ENCODE measurements at places on chromosomes 4 and X.

DNA sequence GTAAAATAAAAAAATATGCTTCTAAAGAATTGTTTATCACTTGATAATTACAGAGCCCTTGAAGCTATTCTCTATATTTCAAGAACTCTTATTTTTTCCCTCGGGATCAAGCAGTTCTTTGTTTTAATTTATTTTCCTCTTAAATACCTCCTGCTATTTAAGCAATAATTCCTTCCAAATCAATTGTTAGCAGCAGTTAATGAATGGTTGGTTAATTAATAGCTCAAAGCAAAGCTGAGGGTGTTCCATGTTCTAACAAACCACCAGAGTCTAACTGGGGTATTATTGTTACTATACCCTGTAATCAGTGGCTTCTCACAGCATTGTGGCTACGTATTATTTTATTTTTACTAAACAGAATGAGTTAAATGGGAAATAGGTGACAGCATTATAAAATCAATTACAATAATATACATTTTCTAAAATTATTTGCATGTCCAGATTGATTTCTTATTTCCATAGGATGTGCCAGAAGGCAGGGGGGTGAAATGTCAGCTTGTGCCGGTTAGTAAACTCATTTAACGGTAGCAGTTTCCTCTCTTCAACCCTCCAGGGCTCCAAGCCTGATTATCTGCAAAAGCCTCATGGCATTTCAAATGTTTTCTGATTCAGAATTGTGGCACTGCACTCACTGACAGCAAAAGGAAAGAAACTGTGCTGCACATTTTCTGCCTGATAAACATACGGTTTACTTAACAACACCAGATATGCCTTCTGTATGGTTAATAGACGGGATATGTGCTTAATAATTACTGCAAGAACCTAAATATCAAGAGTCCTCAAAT, 286.9 kb upstream of the EMCN start:
- DNase-seq, result no peak

DNA sequence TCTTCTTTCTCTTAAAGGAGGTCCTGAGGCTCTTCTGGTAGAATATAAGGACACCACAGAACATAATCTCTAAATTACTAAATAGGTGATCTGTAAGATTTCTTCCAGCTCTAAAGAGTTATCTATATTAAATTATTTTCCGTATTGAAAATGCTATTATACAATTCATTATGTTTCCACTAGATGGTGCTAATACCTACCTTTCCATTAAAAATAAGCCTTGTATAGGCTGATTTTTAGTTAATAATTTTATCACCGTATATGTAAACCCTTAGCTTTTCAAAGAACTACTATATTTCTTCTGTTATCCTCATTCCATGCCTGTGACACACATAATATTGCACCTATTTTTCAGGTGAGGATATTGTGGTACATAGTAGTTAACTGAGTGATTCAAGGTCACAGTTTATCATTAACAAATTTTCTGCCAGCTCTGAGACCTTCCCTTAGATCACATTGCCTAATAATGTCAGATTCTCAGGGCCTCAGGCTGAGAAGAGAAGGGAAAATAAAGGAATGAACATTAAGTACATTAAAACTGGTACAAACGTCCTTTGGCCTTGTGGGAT, 138.8 kb downstream of the TEX11 start:
- no peak for DNase-seq

GRCh38 chrX:70039758-70040157, 10.0 kb downstream of the AWAT2 start:
- no peak for DNase-seq

GRCh38 chr4:23582671-23583070, 307.2 kb downstream of the PPARGC1A start:
- DNase-seq, result no peak

DNA sequence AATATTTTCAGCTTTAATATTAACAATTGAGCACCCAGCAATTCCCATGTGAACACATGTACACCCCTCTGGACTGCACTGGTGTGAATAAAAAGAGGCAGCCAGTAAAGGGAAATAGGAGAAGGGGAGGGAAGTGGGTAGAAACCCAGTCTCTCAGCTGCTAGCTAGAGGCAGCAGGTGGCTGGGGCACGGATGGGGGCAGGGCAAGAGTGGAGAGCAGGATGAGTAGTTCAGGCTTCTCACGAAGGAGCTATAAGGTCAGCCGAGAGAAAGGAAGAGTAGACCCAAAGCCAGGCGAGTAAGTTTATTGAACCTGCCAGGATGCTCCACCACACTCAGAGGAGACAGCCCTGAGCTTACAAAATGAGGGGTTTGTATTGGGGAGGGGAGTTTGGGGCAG, 184.8 kb upstream of the MTMR8 start:
- DNase-seq, result no peak

- no peak for DNase-seq
These were observed 37.0 kb downstream of the IL21 start for GRCh38 chr4:122583906-122584305.

GRCh38 chr4:26238426-26238777, 82.4 kb upstream of the RBPJ start:
- no peak for DNase-seq

DNA sequence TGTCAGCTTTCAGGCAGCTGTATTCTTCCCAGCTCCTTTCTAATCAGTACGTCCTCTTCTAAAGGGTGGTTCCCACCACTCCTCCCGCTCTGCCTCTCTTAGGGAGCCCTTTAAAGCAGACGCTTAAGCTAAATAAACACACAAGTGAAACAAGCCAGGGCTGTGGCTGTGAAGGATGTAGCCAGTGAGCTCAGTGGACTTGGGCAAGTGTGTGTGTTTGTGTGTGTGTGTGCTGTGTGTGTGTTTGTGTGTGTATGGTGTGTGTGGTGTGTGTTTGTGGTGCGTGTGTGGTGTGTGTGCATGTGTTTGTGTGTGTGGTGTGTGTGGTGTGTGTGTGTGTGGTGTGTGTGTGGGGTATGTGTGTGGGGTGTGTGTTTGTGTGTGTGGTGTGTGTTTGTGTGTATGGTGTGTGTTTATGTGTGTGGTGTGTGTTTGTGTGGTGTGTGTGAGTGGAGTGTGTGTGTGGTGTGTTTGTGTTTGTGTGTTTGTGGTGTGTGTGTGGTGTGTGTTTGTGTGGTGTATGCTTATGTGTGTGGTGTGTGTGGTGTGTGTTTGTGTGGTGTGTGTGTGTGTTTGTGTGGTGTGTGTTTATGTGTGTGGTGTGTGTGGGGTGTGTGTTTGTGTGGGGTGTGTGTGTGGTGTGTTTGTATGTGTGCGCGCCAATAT, 283.3 kb downstream of the PTTG2 start:
- no peak for DNase-seq

GRCh38 chr4:74287164-74287563, 21.1 kb upstream of the EPGN start:
- no peak for DNase-seq

DNA sequence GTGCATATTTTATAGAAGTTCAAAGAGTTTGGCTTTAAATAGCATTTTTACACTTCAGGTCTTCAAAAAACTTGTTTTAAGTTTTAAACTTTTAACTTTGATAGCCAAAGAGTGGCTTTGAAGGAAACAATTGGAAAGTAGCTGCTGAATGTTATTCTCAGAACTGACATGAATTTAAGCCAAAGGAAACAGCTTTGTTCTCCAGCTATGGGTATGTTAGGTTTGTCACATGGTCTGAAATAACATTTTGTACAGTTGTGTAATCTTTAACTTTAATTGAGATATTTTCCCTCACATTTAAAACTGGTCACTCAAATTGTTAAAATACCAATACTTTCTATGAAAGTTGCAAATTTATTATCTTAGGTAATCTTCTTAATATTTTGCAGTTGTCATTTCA, 564.7 kb downstream of the IL15 start:
- DNase-seq, result no peak

GRCh38 chrX:112846187-112846586, 5.6 kb upstream of the AMOT start:
- DNase-seq, result no peak

DNA sequence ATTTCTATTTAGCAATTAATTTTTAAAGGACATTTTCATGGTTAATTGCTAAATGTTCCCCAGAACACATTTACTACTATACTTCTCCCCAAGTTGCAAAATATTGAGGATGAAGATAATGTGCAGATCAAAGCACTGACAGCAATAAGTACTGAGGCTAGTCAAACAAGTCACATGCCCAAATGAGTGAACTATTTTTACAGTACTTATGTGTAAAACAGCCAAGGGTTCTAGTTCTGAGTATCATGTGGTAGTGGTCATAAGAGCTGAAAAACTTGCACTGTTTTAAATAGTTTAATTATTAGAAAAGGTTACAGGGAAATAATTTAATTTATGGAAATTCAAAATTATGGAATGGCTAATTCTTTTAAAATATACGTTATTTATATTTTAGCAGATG, 3.8 kb downstream of the GALNTL6 start:
- no peak for DNase-seq

- no peak for DNase-seq
These were observed 55.2 kb downstream of the CHST7 start for GRCh38 chrX:46628460-46629371.

GRCh38 chr4:168646001-168646768, 149.3 kb downstream of the PALLD start:
- no peak for DNase-seq

DNA sequence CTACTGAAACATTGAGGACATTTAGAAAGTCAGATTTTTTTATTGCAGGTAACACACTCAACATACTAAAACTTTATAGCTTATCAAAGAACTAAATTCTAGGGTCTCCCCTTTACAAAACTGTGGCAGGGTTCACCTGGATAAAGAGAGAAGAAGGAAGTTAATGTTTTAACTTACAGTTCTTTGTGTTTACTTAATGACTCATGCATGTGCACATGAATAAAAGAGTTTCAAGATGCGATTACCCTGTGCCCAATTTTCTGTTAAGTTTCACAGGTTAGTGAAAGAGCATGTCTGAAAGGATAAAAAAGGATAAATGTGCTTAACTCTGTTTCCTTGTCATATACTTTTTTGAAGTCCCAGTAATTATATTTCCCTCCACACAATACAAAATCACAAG, 16.8 kb downstream of the DCAF8L1 start:
- no peak for DNase-seq

- DNase-seq, result no peak
These were observed 18.0 kb downstream of the NAF1 start for GRCh38 chr4:163148466-163149336.

DNA sequence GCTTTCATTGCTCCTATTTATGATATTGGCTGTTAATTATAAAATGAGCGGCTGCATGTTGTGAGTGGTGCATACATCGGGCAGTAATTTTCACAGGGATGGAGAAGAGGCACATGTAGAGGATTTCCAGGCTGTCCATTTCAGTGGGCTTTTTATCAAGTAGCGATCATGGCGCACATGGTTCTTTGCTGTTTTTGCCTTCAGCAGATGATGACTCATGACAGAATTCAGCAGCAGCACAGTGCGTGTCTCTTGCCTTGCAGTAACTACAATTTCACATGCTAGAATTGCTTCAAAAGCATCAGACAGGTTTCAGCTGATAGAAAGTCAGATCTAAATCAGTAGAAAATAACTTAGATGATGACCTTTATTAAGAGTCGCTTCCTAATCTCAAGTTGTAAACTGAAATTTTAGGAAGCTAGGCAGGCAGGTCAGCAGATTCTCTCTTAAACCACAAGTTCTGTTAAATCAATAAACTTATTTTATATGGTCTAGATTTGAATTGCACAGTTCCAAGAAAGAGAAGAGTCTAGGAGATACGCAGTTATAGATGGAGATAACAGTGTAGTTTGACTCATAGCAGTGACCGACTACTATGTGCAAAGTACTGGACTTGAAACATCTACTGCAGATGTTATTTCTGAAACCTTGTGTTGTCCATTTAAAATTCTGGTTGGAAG, 35.8 kb downstream of the LRP2BP start:
- no peak for DNase-seq

- DNase-seq, result no peak
These were observed 3.5 kb downstream of the RAB9B start for GRCh38 chrX:103828529-103828928.

- DNase-seq, result no peak
These were observed 471.3 kb downstream of the TECRL start for GRCh38 chr4:63937961-63938360.

DNA sequence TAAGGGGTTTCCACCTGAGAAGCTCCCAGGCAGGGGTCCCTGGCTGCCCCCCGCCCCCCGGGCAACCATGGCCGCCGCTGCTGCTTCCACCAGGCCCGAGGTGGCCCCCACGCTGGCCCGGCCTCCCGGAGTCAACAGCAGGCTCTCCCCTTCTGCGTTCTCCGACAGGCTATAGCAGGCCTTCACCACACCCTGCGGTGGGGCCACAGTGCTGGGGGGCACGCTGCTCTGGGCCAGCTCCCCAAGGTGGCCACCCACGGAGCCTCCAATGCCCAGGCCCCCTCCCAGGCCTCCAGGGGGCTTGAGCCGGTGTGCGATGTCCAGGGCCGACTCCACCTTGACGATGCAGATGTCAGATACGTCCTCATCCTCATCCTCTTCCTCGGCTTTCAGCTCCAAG, 72.5 kb downstream of the UBE2K start:
- no peak for DNase-seq

GRCh38 chr4:23422878-23423277, 467.0 kb downstream of the PPARGC1A start:
- no peak for DNase-seq

- DNase-seq, result no peak
These were observed 2.2 kb upstream of the VGLL1 start for GRCh38 chrX:136529795-136530194.

- no peak for DNase-seq
These were observed 65.2 kb upstream of the TLR2 start for GRCh38 chr4:153618833-153619232.
